ENCODE measurements at places on chromosomes 6 and 20.

DNA sequence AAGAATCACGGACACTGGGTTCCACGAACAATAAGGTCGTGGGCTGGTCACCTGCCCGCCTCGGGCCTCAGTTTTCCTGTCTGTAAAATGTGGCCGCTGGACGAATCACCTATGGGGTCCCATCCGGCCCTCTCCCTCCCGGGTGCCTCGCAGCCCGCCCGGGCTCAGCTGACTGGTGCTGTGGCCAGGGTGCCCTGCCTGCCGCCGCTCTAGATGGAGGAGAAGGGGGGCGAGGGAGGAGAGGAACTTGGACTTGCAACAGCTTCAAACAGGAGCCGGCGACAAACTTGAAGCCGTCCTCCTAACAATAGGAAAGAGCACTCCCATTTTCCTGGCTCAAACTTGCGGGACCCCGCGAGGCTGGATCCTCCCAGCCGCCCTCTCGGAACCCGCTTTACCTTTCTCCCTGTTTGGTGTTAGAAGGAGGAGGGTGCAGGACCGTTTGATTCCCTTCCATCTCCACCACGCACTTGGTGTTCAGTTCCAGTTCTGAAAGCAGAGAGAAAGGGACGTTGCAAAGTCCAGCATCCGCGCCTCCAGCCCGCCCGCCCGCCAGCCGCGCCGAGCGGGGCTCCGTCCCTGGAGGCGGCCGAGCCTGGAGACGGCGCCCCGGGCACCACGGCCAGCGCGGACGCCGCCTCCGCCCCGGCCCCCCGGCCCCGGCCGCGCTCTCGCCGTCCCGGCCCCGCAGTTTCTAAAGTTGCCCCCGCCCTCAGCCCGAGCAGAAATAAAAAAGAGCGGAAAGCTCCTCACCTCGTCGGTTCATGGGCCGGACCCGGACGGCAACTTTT lies 584 bp downstream of the KIF13A start:
- no peak for DNase-seq

DNA sequence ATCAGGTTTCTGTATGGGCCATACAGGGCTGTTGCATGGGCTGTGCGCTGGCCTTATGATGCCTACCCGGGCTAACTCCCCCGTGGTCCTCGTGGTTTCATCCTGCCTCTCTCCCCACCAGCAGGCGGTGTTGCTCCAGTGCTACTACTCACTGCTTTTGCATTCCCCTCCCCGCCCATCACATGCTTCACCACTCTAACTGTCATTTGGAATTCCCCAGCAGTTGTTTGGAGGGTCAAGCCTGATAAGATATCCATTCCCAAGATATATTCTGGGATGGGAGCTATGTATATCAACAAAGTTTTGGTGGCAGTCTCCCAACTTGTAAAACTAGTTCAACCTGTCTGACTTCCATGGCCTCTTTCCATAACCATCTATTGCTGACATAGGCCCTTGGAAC lies 233.2 kb upstream of the SOX4 start:
- DNase-seq = no peak

- DNase-seq = no peak
These were observed 199.5 kb upstream of the ASCC3 start for GRCh38 chr6:101080597-101080996.

DNA sequence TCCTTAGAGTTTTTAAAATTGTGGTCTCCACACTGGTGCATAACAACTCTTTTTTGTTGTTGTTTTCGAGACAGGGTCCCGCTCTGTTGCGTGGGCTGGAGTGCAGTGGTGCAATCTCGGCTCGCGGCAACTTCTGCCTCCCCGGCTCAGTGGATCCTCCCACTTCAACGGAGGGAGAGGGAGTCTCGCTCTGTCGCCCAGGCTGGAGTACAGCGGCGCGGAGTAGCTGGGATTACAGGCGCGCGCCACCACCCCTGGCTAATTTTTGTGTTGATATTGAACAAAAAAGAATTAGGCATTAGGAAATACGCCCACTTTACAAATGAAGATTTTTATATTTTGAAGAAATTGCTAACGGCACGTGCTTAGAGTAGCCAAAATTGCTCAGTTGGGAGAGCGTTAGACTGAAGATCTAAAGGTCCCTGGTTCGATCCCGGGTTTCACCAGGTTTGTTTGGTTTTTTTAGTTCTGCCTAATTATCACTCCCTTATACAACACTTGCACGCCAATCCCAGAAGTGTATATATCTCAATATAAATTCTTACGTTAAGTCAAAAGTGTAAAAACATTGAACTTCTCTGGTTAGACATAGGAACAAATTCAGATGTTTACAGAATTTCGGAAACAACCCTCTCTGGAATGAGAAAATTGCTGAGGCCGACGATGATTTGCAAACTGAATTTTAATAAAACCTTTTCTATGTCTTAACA lies 159.6 kb downstream of the TRIM27 start:
- no peak for DNase-seq

DNA sequence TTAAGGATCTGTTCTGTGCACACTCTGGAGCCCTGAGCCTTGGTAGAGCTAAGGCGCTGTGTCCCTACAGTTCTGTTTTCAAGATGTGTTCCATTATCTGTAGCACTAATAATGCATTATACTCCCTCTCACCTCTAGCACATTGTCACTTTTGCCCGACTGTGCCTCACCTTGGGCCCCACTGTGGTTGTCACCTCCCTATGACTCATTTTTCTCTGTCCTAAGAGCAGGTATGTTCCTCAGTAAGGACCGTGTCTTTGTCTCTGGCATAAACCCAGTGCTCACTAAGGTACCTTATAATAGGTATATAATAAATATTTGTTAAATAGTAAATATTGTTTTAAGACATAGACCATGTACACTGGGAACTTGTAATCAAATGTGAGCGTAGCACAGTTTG lies 942.5 kb upstream of the CITED2 start:
- no peak for DNase-seq

- no peak for DNase-seq
These were observed 388.2 kb downstream of the CDH4 start for GRCh38 chr20:61640131-61640870.

DNA sequence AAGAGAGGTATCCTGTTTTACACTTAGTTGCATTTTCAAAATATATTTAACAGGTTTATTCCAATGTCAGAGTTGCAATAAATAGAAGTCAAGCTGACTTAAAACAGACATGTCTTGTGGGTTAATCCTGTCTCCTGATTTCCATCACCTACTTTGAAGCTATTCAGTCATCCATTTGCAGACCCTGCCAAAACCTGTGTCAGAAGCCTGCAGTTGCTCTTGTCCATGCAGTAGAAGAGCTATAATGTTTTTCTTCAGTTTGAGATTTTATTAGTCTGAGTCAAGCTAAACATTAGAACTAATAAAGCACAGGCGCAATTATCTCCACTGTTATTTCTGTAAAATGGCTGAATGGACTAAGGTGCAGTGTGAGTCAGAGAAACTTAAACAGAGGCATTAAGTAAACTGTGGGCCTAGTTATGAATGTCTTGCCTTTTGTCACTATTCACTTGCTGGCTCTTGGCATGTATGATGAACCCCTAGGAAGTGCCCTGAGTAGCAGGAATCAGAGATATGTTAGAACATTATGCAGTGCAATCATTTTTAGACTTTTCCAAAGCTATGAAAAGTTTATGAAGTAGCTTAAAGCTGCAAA lies 11.0 kb upstream of the HDGFL1 start:
- no peak for DNase-seq

DNA sequence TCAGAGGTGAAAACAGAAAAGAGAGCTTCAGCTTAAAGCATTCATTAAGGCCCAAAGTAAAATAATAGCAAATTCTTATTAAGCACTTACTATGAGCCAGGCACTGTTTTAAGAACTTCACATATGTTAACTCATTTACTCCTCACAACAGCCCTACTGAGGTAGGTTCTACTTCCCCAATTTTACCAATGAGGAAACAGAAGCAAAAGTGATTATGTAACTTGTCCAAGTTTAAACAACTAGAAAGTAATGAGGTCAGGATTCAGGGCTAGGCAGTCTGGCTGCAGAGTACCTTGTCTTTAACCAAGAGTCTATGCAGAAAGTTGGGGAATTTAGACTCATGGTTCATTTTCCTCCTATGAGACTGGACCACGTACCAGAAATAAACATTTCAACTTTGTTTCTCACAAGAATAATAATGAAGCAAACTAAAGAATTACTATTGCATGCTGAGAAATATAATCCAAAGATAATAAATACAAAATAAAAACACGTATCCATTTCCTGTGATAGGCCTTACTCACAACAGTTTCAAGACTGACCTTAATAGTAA lies 3.8 kb downstream of the COL21A1 start:
- DNase-seq = no peak

DNA sequence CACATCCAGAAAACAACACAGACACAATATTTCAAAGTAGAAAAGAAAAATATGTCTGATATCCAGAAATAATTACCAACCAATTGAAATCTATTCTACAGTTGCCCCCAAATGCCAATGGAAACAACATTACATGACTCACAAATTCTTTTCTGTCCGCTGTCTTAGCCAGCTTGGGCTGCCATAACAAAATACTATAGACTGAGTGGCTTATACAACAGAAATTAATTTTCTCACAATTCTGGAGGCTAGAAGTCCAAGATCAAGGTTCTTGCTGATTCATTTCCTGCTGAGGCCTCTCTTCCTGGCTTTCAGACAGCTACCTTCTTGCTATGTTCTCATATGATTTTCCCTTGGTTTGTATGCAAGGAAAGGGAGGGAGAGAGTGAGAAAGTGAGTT lies 698.1 kb downstream of the DHX35 start:
- DNase-seq = no peak

DNA sequence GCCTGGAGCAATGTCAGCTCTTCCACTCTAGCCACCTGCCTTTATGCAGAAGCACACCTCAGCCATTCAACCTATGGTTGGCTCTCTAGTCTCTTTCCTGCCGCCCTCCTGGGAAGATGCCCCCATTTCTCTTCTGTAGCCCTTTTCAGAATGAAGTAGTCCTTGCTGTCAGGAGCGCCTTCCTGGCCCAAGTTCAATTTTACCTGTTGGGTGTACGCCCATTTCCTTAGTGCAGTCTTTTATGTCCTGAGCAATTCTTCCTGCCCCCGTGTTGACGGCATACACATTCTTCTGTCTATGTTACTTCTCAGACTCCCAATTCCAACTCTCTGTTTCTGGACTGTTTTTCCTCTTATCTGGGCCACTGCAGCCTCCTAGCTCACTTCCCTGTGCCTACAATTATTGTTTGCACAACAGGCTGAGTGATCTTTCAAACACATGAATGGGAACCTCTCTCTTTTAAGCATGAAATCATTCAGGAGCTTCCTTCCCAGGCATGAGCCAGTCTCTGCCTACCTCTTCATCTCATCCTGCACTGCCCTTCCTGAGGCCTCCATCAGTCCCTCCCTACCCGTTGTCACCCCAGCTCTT lies 389.2 kb downstream of the CD83 start:
- no peak for DNase-seq

- DNase-seq = no peak
These were observed 3.8 kb upstream of the ECHDC1 start for GRCh38 chr6:127347178-127347577.

DNA sequence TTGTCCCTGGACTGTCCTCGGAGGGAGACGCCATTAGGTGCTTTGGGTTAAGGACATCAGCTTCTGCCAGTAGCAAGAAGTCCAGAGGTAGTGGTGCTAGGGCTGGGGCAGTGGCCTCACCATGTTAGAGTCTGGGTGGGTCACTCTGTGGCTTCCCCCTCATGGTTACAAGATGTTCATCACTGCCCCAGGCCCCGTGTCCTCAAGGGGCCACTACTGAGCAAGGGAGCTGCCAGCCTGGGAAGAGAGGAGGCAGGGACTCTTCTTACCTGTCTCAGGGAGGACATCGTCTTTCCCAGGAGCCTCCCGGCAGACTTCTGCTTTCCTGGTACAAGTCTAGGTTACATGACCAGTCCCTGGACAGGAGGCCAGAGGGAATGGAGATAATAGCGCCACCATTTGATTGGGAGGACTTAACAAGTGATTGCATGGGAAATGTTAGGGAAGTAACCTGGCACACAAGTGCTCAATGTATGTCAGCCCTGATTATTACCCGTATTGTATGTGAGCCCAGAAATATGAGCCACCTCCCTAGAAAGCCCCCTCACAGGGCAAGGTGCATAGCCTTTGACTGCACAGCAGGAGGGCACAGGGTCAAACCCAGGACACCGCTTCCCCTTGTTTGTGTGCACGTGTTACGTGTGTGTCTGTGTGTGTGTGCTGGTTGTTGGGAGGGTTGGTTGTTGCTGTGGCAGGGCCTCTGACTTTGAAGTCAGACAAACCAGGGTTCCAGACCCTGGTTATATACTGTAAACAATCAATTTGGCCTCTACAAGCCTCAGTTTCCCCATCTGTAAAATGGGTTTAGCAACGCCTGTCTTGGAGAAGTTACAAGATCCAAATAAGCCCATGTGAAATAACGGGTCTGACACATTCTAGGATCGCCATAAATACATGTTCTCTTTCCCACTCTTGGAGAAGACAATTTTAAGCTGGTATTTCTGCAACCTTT lies 30.0 kb downstream of the SIRPA start:
- no peak for DNase-seq

GRCh38 chr6:39791311-39791710 lies 865 bp upstream of the DAAM2 start:
- no peak for DNase-seq

- DNase-seq = no peak
These were observed 1057.4 kb downstream of the EPHA7 start for GRCh38 chr6:92361990-92362389.

DNA sequence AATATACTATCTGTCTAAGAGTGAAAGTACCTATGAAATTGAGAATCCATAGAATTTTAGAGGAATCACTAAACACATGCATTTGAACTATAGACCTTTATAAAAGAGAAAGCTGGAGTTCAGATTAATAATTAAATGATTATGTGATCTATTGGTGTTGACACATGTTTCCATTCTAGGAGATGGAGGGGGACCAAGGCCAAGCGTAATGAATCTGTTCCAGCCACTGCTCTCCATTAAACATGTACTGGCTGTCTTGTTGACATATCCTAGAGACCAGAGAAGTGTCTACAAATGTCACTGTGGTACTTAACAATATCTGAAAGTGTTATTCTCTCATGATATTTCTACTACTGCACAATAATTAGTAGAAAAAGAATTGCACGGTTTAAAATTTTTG lies 432.4 kb downstream of the BMP2 start:
- DNase-seq = no peak

- DNase-seq = no peak
These were observed 58.8 kb downstream of the SAMD5 start for GRCh38 chr6:147567141-147567805.

- DNase-seq = no peak
These were observed 10.8 kb downstream of the DDX27 start for GRCh38 chr20:49230021-49230420.

- no peak for DNase-seq
These were observed 64.8 kb downstream of the SLC22A3 start for GRCh38 chr6:160412993-160413392.

DNA sequence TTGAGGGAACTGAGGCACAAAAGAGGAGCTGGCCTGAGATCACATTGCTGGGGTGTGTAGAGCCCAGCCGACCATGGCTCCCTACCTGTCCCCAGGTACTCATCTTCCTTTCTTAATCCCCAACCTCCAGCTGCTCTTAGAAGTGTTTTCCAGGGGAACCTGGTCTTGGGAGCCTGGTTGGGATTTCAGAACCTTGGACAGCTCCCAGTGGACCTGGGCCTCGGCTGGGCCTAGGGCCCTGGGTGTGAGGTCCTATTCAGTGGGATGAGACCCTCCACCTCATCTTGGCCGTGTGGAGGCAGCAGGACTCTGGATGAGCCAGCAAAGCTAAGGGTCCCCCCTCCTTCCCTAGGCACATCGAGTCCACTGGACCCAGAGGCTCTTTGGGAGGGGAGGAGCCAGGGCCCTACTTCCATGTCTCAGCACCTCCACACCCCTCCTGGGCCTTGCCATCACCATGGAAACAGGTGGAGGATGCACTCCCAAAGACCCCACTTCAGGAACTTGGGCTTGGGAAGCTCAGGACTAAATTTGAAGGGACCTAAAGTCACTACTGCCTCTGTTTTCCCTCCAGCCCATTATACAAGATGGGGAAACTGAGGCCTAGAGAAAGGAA lies 38.5 kb downstream of the DLGAP4 start:
- DNase-seq = no peak
